ENCODE measurements at places on chromosomes 11 and 22. TPM values are rescaled to one million over a fixed set of nuclear protein-coding genes. Genes with fewer than 3 reads are reported as not detected.

The MIF gene
- 224 TPM for total RNA-seq

The KIRREL3 gene
- total RNA-seq, result 0.17 TPM

DNA sequence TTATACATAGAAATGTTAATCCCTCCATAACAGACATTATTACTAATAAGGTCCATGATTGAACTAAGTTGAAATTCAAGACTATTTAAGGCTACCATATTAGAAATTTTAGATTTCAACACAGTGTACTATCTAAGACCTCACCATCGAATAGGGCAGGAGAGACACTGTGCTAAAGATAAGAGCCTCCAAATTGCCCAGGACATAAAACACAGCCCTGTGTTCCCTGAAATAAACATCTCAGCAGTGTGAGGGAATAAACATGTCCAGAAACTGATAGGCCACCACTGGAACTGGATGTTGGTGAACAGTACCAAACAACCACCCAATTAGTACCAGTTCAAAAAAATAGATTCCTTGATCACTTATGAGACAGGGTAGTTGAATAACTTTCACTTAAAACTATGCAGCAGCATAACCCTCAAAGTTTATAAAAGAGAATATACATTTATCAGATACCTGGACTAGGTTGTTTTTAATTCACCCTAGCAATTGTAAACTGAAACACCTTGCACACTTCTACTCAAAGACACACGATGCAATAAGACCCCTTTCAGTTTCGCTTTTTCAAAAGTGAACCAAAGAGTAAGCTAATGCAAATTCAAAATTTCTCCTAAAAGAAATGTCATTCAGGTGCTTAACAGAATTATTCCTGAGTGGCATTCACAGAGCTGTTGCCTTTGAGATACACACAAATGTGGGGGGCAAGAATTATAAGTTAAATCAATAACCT lies 34.3 kb downstream of the USP28 start:
- H3K4me3 ChIP-seq, result no peak overlapping the region
- H3K4me1 ChIP-seq, result peaks cover 36% of the 10 kb centered on the region
- no peaks in the 10 kb centered on the region for H3K27me3 ChIP-seq
- no peak for DNase-seq
- peaks cover 52% of the 10 kb centered on the region for H3K36me3 ChIP-seq

The UBQLNL gene
- 0.10 TPM for total RNA-seq

The PHETA2 gene
- total RNA-seq, result 2.3 TPM

The BAIAP2L2 gene
- total RNA-seq, result not detected

The MAPK8IP2 gene
- total RNA-seq, result 0.24 TPM

GRCh38 chr11:124115782-124116616 lies 749 bp downstream of the VWA5A start:
- DNase-seq, result no peak
- peaks cover 38% of the 10 kb centered on the region for H3K36me3 ChIP-seq
- H3K27ac ChIP-seq, result peak overlapping the region; percentile 77
- H3K27me3 ChIP-seq, result peaks cover 8% of the 10 kb centered on the region
- H3K4me1 ChIP-seq, result peaks cover 20% of the 10 kb centered on the region

DNA sequence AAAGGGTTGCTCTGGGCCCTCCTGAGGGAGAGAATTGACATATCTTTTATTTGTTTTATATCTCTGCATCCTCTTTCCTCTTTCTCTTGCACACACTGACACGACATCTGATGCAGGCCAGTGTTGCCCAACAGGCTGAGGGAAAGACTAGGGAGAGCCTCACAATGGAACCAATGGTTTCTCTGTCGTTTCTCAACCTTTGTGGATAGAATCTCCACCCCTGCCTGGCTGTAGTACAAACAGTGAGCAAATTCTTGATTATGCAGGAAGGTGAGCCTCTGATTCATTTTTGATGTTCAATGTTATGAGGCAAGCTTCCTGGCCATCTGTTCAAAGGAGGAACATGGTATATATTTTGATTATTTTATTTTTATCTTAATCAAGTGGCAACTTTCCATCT lies 49.8 kb upstream of the PLET1 start:
- no peak for DNase-seq
- no peak overlapping the region for H3K4me3 ChIP-seq
- no peak overlapping the region for H3K27ac ChIP-seq
- H3K27me3 ChIP-seq, result no peaks in the 10 kb centered on the region
- no peaks in the 10 kb centered on the region for H3K4me1 ChIP-seq

- no peak for DNase-seq
- no peak overlapping the region for H3K27ac ChIP-seq
- H3K36me3 ChIP-seq, result no peaks in the 10 kb centered on the region
- no peak overlapping the region for H3K4me3 ChIP-seq
- peaks cover 28% of the 10 kb centered on the region for H3K4me1 ChIP-seq
- H3K27me3 ChIP-seq, result no peaks in the 10 kb centered on the region
Measured at GRCh38 chr22:50118129-50118528, 28.3 kb downstream of the MOV10L1 start.

GRCh38 chr22:45876136-45877035 lies 100.6 kb downstream of the WNT7B start:
- no peak overlapping the region for H3K27ac ChIP-seq
- peaks cover 38% of the 10 kb centered on the region for H3K27me3 ChIP-seq
- peaks cover 35% of the 10 kb centered on the region for H3K4me1 ChIP-seq
- no peaks in the 10 kb centered on the region for H3K36me3 ChIP-seq
- no peak overlapping the region for H3K4me3 ChIP-seq
- DNase-seq, result no peak

DNA sequence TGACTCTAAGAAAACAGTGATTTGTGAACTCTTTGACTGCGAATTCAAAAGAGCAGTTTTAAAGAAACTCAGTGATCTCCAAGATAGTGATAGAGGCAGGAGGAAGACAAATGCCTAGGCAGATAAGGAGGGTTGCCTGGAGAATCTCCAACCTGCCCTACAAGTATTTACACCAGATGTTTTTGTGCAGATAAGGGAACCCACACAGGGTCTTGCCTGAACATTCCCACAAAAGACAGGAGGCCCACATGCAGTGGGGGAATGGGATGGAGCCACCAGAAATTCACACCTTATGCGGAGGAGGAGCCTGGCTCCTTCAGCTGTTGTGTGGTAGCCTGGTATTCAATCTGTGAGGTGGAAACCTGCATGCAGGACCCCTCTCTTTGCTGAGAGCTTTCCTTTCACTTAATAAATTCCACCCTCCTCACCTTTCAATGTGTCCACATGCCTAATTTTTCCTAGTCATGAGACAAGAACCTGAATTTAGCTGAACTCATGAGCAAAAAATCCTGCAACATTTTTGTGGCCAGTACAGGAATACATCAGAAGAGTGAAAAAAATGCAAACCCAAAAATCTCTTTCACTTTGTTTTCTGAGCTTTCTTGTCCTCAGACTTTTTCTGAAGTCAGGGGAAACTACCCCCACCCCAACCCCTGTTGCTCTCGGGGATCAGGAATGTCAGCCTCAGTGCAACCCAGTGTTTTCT lies 8.1 kb upstream of the GLYAT start:
- H3K4me3 ChIP-seq, result no peak overlapping the region
- no peaks in the 10 kb centered on the region for H3K36me3 ChIP-seq
- H3K4me1 ChIP-seq, result no peaks in the 10 kb centered on the region
- no peak for DNase-seq
- no peak overlapping the region for H3K27ac ChIP-seq
- H3K27me3 ChIP-seq, result no peaks in the 10 kb centered on the region

The GTSE1 gene
- 0.17 TPM for total RNA-seq

DNA sequence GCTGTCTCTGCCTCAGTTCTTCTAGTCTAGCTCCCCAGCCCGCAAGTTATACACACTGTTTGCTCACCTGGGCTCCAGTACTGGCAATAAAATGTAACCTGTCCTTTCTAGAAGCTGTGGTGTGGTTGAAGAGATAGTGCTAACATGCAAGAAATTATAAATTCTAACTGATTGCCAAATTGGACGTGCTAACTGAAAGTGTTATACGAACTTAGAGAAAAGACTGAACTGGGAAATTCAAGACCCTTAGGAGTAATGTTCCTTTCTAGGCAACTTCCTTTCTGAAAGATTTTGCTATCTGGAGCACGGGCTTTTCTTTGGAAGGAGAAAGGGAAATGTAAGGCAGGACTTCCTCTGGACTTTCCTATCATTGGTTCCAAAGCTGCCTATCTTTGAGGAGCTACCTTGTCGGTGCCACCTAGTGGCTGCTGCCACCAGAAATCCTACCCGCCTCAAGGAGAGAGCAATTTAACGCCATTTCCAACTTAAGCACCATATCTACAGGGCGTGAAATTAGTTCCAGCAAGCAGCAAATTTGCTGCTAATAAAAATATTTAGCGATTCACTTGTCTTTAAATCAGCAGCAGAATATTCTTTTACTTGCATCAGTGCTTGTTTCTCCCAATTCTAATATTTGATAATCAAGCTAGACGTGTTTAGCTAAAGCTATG lies 12.7 kb upstream of the TMEM218 start:
- peak; percentile 49 for DNase-seq
- H3K27me3 ChIP-seq, result peaks cover 22% of the 10 kb centered on the region
- no peak overlapping the region for H3K4me3 ChIP-seq
- H3K27ac ChIP-seq, result peak overlapping the region; percentile 1
- H3K4me1 ChIP-seq, result no peaks in the 10 kb centered on the region

The PKNOX2 gene
- total RNA-seq, result 5.8 TPM

DNA sequence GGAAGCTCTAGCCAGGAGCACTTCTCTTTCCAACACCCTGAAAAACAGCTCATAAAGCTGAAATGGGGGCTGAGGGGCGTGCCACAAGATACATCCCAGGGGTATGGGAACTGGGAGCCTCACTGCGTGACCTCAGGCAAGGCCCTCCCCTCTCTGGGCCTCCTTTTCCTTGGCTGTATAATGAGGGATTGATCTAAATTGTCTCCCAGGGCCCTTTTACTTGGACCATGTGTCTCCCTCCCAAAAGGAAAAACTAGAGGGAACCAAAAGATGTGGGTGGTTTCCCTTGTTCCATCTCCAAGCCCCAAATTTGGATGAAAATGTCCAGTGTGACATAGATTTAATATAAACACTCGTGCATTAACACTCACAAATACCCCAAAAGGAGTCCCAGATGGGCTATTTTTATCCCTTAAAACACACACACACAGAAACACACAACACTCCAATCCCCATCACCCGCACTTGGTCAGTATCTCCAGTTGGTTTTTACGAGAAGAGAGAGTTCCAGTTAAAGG lies 25.9 kb upstream of the SMTN start:
- no peak overlapping the region for H3K4me3 ChIP-seq
- no peak for DNase-seq
- no peaks in the 10 kb centered on the region for H3K36me3 ChIP-seq
- no peaks in the 10 kb centered on the region for H3K27me3 ChIP-seq
- H3K4me1 ChIP-seq, result peaks cover 18% of the 10 kb centered on the region

The SULT4A1 gene
- total RNA-seq, result 0.20 TPM

DNA sequence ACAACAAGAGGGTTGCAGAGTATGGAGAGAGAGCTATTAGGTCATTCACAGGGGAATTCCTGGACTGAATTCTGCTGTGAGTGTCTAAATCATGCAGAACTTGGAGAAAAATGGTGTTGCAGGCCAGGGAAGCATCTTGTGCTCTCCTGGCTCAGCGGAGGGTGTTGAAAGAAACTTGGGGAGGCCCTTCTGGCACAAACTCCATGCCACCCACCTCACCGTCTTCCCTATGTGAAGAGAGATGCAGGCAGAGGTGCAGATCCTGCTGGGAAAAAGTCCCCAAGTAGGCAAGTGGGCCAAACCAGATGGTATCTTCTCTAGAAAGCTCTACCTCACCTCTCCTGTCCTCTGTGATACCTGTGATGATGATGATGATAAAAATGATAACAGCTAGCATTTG lies 604.3 kb upstream of the API5 start:
- no peaks in the 10 kb centered on the region for H3K36me3 ChIP-seq
- no peaks in the 10 kb centered on the region for H3K27me3 ChIP-seq
- H3K4me3 ChIP-seq, result no peak overlapping the region
- DNase-seq, result no peak
- H3K4me1 ChIP-seq, result no peaks in the 10 kb centered on the region

The NLRP14 gene
- total RNA-seq, result not detected

- no peaks in the 10 kb centered on the region for H3K36me3 ChIP-seq
- no peak for DNase-seq
- H3K27ac ChIP-seq, result no peak overlapping the region
Measured at GRCh38 chr22:30825711-30826505, 131.2 kb downstream of the OSBP2 start.

The RAB30 gene
- 27.3 TPM for total RNA-seq

DNA sequence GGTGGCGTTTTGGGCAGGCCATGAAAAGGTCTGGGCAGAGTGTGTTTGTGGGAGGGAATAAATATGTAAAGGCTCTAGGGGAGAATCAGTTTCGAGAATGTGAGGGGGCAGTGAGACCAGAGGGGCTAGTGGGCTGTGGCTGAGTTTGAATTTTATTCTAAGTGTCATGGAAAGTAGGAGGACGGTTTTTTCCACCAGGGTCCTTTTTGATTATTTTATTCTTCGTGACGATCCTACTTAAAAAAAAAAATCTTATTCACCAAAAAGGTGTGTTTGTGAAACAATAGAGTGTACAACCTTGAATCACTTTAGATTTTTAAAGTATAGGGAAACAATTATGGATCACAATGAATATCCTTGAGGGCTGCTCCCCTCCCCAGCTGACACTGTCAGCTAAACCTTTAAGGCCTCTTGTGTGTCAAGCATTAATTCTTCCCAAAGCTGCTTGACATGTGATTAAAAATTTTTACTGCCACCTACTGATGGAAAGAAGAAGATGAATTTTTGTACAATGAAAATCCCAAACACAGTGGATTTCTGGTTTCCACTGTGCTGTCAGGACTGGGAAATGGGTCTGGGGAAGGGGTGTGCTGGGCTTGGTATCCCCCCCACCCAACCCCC lies 107.5 kb upstream of the OR4B1 start:
- H3K4me3 ChIP-seq, result peak overlapping the region; percentile 34
- no peaks in the 10 kb centered on the region for H3K27me3 ChIP-seq
- DNase-seq, result no peak
- peaks cover 13% of the 10 kb centered on the region for H3K36me3 ChIP-seq
- no peak overlapping the region for H3K27ac ChIP-seq
- H3K4me1 ChIP-seq, result peaks cover 25% of the 10 kb centered on the region

The ADM2 gene
- total RNA-seq, result not detected

GRCh38 chr11:102771351-102771750 lies 9.1 kb downstream of the MMP10 start:
- no peak overlapping the region for H3K4me3 ChIP-seq
- DNase-seq, result no peak
- H3K27me3 ChIP-seq, result no peaks in the 10 kb centered on the region
- H3K4me1 ChIP-seq, result no peaks in the 10 kb centered on the region
- H3K27ac ChIP-seq, result no peak overlapping the region

DNA sequence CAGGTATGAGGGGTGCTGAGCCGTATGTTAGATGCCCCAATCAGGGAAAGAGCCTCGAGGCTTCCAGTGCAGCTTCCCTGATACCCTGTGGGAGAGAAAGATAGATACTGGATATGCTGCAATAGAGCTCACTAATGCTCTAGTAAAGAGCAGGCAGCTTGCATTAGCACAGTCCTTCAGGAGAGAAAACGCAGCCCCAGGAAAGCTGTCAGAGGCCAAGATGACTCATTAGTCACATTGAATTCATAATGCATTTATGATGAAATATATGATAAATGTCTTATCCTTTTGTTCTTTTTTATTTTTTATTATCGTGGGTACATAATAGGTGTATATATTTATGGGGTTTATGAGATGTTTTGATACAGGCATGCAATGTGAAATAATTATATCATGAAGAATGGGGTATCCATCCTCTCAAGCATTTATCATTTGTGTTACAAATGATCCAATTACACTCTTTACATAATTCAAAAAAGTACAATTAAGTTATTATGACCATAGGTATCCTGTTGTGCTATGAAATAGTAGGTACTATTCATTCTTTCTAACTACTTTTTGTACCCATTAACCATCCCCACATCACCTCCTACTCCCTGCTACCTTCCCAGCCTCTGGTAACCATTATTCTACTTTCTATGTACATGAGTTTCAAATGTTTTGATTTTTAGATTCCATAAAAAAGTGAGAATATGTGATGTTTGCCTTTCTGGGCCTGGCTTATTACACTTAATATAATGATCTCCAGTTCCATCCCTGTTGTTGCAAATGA lies 94.5 kb upstream of the TOP3B start:
- no peak for DNase-seq
- no peaks in the 10 kb centered on the region for H3K36me3 ChIP-seq
- no peaks in the 10 kb centered on the region for H3K4me1 ChIP-seq
- no peak overlapping the region for H3K27ac ChIP-seq
